ENCODE measurements at places on chromosomes 6 and 20.

GRCh38 chr6:150208611-150209352, 65.9 kb downstream of the PPP1R14C start:
- DNase-seq = peak; percentile 69

- DNase-seq = peak; percentile 52
These were observed 103.3 kb downstream of the ARHGAP18 start for GRCh38 chr6:129606664-129607063.

DNA sequence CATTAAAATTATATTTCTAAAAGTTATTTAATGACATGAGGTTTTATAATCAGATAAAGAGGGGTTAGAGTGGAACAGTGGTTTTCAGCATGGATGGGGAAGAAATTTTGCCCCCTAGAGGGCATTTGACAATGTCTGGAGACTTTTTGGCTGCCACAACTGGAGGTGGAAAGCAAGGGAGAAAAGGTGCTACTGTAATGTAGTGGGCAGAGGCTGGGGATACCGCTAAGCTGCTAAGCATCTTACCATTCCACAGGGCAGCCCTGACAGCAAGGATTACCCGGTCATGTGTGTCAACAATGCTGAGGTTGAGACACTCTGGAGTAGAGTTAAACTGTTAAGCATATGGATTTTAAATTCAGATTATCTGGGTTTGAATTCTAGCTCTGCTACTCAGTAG, 52.9 kb upstream of the FABP7 start:
- DNase-seq = peak; percentile 16

- DNase-seq = peak; percentile 22
These were observed 135.0 kb downstream of the CLIC5 start for GRCh38 chr6:45880676-45881075.

- DNase-seq = no peak
These were observed 28.8 kb downstream of the ZNFX1 start for GRCh38 chr20:49248879-49249665.

- DNase-seq = no peak
These were observed 92.2 kb upstream of the RSPO3 start for GRCh38 chr6:127026247-127026646.
